ENCODE measurements at places on chromosomes 1 and 21.

DNA sequence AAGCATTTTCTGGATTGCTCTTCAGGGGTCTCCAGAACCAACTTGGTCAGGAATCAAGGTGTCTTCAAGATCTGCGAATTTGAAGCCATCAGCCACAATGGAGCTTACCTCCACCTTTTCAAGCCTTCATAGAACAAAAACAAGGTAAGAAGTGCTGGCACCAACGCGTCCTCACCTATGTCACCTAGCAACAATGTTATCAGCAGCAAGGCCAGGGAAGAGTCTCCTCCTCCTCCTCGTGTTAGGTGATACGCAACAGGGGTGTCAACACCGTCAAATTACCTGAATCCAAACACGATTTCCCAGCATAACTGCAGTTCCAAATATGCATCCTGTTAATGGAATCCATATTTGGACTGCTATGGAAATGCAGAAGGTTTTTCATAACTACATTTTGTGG, 4.1 kb upstream of the TIAM1 start:
- DNase-seq: no peak

- no peak for DNase-seq
Observed at GRCh38 chr1:154448331-154448811, 43.2 kb downstream of the IL6R start.

- DNase-seq: no peak
Observed at GRCh38 chr1:183070923-183071618, 47.9 kb downstream of the LAMC1 start.

GRCh38 chr1:180392020-180392419, 110.4 kb downstream of the ACBD6 start:
- DNase-seq: no peak

Measured in HAP-1 (cell line).